Activated naive CD8-positive, alpha-beta T cell treated with anti-CD3 and anti-CD28 coated beads, Interleukin-2, amount 10 ng/mL, durations not matched to agents 7 days and 5 days (primary cell): ENCODE measurements at places on chromosomes 7 and 10. TPM values are rescaled to one million over a fixed set of nuclear protein-coding genes. Genes with fewer than 3 reads are reported as not detected.

DNA sequence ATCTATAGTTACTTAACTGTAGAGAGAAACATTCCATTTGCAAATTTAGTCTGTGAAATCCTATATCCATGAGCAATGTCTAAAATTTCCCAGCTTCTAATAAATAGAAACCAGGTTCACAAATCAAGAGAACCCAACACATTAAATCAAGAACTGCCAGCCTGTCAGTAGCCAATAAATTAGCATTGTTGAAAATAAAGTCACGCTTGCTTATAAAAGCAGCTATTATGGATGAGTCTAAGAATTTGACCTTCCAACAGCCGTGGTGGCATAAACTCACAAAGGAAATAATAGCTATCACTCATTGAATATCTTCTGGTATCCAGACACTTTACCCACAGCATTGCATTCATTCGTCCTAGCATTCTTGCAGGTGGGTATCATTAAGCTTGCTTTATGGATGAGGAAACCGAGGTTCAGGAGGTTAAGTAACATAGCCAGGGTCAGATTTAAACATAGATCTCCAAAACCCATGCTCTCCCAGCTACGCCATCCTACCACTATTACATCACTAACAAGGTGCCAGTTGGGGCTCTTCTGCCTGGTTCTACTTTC lies 260.1 kb upstream of the YAE1 start:
- H3K36me3 ChIP-seq: no peaks in the 10 kb centered on the region
- no peak overlapping the region for H3K27ac ChIP-seq
- H3K4me3 ChIP-seq: no peak overlapping the region
- no peaks in the 10 kb centered on the region for H3K4me1 ChIP-seq
- DNase-seq: no peak
- peaks cover 2% of the 10 kb centered on the region for H3K27me3 ChIP-seq

DNA sequence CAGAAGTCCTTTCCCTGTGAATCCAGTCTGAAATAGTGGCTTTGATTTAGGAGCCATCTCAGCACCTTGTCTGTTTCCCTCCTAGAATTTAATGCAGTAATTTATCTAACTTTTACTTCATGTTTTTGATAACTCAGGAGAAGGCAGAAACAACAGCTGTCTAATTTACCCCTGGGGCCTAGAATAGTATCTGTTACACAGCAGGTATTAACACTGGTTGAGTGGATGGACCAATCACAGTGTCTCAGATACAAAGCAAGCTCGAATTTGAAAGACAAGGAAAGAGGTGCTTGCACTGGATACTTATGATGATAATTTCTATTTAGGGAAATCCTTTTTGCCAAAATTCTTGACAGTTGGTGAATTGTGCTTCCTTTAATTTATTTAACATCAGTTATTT lies 23.4 kb downstream of the CHRM2 start:
- no peaks in the 10 kb centered on the region for H3K4me1 ChIP-seq
- H3K4me3 ChIP-seq: no peak overlapping the region
- H3K27me3 ChIP-seq: no peaks in the 10 kb centered on the region
- DNase-seq: no peak
- no peaks in the 10 kb centered on the region for H3K36me3 ChIP-seq
- H3K27ac ChIP-seq: no peak overlapping the region

GRCh38 chr10:21516242-21517131 lies 9.0 kb downstream of the SKIDA1 start:
- peaks cover 31% of the 10 kb centered on the region for H3K4me1 ChIP-seq
- peaks cover 88% of the 10 kb centered on the region for H3K27me3 ChIP-seq
- peak; percentile 67 for DNase-seq
- H3K4me3 ChIP-seq: peak overlapping the region; percentile 87

- no peak overlapping the region for H3K4me3 ChIP-seq
- no peak for DNase-seq
- no peak overlapping the region for H3K27ac ChIP-seq
- no peaks in the 10 kb centered on the region for H3K27me3 ChIP-seq
- no peaks in the 10 kb centered on the region for H3K36me3 ChIP-seq
Measured at GRCh38 chr10:9800571-9800970, 1217.1 kb upstream of the CELF2 start.

DNA sequence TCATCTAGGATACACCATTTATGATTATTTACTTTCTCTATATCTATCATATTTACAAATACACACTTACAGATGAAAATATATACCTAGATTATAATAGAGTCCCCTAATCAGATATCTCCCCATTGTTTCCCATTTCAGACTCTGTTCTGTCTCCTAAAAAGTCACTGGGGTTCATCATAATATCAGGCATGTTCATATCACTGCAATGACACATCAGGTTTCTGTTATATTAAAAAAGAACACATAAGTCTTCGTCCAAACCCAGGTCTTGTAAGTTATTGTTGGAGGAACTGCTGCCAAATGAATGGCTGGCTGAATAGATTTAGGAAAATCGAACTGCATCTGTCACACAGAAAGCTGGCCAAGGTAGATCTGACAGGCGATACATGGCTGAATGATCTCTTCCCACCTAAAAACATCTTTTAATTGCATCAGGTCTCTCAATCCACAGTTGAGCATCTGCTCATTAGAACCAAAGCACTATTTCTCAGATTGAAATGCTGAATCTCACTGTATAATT lies 178.7 kb downstream of the CACNA2D1 start:
- no peak for DNase-seq
- no peaks in the 10 kb centered on the region for H3K4me1 ChIP-seq
- H3K27me3 ChIP-seq: no peaks in the 10 kb centered on the region
- H3K4me3 ChIP-seq: no peak overlapping the region
- H3K36me3 ChIP-seq: no peaks in the 10 kb centered on the region

DNA sequence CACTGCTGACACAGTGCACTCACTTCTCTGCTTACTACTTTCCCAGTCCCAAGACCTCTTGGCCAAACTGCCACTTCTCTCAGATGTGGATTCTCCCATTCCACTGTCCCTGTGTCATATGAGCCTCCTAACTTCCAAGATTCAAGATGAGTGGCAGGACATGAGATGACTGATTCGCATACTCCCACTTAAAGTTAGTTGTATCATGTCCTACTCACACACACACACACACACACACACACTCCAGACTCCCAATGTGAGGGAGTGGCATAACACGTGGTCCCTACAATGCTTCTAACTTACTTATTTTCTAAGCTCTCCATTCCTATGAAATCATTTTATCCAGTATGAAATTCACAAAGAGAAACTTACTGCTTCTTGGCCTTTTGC lies 67.0 kb upstream of the CAV2 start:
- peaks cover 7% of the 10 kb centered on the region for H3K27me3 ChIP-seq
- H3K36me3 ChIP-seq: no peaks in the 10 kb centered on the region
- no peak overlapping the region for H3K27ac ChIP-seq
- H3K4me1 ChIP-seq: no peaks in the 10 kb centered on the region

DNA sequence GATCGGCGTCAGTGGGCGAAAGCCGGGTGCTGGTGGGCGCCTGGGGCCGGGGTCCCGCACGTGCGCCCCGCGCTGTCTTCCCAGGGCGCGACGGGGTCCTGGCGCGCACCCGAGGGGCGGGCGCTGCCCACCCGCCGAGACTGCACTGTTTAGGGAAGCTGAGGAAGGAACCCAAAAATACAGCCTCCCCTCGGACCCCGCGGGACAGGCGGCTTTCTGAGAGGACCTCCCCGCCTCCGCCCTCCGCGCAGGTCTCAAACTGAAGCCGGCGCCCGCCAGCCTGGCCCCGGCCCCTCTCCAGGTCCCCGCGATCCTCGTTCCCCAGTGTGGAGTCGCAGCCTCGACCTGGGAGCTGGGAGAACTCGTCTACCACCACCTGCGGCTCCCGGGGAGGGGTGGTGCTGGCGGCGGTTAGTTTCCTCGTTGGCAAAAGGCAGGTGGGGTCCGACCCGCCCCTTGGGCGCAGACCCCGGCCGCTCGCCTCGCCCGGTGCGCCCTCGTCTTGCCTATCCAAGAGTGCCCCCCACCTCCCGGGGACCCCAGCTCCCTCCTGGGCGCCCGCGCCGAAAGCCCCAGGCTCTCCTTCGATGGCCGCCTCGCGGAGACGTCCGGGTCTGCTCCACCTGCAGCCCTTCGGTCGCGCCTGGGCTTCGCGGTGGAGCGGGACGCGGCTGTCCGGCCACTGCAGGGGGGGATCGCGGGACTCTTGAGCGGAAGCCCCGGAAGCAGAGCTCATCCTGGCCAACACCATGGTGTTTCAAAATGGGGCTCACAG lies 1.1 kb downstream of the EGFR start:
- H3K27ac ChIP-seq: no peak overlapping the region
- H3K4me3 ChIP-seq: no peak overlapping the region
- H3K4me1 ChIP-seq: no peaks in the 10 kb centered on the region
- DNase-seq: no peak

DNA sequence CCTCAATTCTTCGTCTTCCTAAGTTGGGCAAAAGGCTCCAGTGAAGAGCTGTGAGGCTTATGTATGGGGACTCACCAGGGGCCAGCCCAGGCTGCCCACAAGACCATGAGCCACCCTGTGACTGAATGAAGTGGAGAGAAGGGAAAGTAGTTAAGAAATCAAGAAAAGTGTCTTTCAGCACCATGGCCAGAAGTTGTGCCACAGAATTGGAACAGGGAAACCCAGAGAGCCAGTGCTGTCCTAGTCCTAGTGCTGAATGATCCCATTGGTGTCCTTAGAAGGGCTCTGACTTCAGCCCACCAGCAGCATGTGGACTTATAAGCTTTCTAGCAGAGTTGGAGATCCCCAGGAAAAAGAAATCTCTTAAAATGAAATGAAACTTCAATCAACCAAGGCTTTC lies 37.0 kb upstream of the CCSER2 start:
- no peak overlapping the region for H3K27ac ChIP-seq
- H3K4me3 ChIP-seq: no peak overlapping the region
- no peaks in the 10 kb centered on the region for H3K36me3 ChIP-seq
- peaks cover 9% of the 10 kb centered on the region for H3K27me3 ChIP-seq
- H3K4me1 ChIP-seq: peaks cover 30% of the 10 kb centered on the region

Gene DTX2
- total RNA-seq: 38.6 TPM

Gene SPDYE6
- total RNA-seq: not detected
